ENCODE measurements at places on chromosomes 3 and 15. TPM values are rescaled to one million over a fixed set of nuclear protein-coding genes. Genes with fewer than 3 reads are reported as not detected.

DNA sequence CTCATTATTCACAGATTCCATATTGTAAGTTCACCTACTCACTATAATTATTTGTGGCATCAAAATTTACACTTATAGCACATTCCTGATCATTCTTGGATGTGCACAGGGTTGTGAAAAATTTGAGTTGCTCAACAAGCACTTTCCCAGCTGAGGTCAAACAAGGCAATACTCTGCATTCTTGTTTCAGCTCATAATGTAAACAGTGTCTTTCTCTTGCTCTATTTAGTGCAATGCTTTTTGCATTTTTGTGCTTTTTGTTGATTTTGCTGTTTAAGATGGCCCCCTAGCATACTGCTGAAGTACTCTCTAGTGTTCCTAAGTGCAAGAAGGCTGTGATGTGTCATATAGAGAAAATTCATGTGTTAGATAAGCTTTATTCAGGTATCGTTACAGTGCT, 66.7 kb upstream of the TNIK start:
- DNase-seq: no peak

GRCh38 chr3:11651900-11652299, 8.2 kb upstream of the VGLL4 start:
- no peak for DNase-seq

The ZKSCAN7 gene
- 10.8 TPM for total RNA-seq

The GRK7 gene
- not detected for total RNA-seq

The GABRB3 gene
- 8.3 TPM for total RNA-seq

- no peak for DNase-seq
Measured at GRCh38 chr3:159627634-159628033, 361.0 kb upstream of the IL12A start.

The LRTM1 gene
- total RNA-seq: not detected

- DNase-seq: no peak
Measured at GRCh38 chr3:155210736-155211135, 82.7 kb downstream of the STRIT1 start.

GRCh38 chr3:190586631-190587011, 72.7 kb downstream of the IL1RAP start:
- no peak for DNase-seq

- no peak for DNase-seq
Measured at GRCh38 chr3:187025254-187025655, 94.9 kb downstream of the ST6GAL1 start.

The IQCH gene
- total RNA-seq: 14.4 TPM

- DNase-seq: no peak
Measured at GRCh38 chr3:170007031-170007663, 30.6 kb upstream of the GPR160 start.

The CNTN3 gene
- 24.5 TPM for total RNA-seq
